Stimulated activated CD4-positive, alpha-beta T cell treated with anti-CD3 and anti-CD28 coated beads, Interleukin-1b, Interleukin-23, amount 100 ng/mL, for 1 hour (primary cell): ENCODE measurements at places on chromosomes 1 and 21.

GRCh38 chr1:89871768-89872473 lies 51.1 kb downstream of the LRRC8D start:
- no peak for DNase-seq

DNA sequence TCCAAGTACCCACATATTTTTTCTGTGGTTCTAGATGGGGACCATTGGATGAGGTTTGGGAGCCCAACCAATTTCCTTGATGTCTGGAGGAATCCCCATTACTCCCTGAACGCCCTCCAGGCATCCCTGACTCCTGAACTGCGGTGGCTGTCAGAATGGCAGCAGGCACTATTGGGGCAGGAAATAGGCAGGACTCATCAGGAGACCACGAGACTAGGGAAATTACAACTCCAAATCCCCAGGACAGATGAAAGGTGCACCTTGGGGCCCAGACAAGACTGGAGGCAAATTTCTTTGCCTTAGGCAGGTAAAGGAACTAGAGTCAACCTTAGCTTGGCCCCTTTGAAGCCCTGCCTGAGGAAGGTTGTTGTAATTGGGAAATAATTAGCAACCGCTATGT lies 1.1 kb downstream of the CGN start:
- no peak for DNase-seq

DNA sequence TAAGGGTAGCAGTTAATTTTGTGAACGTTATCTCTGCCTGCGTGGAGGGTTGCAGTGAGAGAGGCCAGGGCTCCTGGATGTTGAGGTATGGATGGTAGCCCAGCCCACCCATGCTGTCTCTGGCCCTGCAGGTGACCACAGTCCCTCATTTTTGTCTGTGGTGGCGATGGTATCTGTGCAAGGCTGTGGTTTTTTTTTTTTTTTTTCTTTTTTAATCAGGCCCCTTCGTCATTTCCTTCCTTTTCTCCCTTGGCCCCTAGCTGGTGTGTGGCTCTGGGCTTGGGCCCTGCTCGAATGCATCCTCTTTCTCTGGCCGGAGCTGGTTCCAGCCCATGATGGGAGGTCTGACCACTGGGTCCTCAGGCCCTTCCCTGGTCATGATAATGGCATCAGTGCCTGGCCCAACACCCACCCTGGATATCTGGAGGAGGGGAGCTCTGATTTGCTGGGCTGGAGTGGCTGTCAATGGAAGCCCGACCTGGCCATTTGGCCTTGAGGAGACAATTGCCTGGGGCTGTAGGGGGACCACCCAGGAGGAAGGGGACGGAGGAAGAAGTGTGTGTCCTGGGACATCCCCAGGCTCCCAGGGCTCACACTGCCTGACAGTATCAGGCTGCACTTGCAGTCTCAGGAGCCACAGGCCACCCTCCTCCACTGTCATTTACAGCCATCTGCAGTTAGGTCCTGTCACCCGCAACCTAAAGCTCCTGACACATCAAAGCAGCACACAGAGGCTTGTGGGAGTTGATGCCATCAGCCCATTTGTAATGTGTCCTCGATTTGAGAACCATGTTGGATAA lies 8.1 kb upstream of the RNF187 start:
- DNase-seq = no peak

DNA sequence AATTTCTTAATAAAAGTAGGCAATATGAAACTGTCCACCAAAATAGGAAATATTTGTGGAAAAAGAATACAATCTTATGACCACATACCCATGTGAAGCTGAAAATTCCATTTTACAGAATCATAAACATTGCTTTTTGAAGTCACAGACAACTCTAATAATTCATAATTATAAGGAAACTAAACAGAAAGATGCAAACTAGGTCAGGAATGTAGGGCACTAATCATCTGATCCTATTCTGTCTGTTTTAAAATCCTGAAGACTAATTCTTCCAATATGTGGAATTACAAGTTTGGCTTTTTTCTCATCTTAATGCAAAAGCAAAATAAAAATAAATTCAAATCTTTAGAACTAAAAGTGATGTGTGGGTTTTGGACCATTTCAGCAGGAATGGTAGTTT lies 528.6 kb downstream of the LTN1 start:
- no peak for DNase-seq
